ENCODE measurements at places on chromosomes 4 and X.

GRCh38 chrX:46579250-46579649, 5.7 kb downstream of the CHST7 start:
- no peak for DNase-seq

- no peak for DNase-seq
Observed at GRCh38 chrX:44344194-44344593, 722 bp upstream of the EFHC2 start.

DNA sequence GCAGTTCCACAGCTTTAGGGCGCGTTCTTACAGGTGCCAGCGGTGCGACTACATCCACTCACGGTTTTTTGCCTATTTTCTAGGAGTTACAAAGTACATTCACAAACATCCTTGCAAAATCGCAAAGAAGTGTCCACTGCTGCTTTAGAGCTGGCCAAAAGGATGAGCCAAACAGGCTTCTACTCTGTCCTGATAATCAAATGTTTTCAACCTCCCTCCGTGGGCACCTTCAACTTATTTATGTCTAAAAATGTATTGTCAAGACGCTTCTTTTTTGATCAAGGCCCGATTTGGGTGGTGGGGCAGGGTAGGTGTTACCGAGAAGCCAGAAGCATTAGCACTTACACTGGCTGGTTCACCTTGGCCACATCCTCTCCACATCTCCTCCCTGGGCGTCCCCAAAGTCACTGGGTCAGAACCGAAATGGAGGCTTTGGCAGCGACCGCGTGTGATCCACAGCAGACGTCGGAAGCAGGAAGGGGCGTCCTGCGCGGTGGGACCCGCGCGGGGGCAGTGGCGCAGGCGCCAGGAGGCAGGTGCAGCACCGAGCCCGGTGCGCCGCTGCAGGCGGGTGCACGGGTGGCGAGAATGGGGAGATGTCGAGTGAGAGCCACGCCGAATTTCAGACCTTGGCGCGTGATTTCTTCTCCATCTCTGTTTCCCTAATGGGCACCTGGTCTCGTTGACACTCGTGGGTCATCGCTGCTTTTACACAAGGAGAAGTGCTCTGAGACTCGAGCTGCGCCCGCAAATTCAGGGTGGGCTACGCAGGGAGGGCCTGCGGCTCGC, 16.9 kb downstream of the NKX3-2 start:
- DNase-seq = no peak

DNA sequence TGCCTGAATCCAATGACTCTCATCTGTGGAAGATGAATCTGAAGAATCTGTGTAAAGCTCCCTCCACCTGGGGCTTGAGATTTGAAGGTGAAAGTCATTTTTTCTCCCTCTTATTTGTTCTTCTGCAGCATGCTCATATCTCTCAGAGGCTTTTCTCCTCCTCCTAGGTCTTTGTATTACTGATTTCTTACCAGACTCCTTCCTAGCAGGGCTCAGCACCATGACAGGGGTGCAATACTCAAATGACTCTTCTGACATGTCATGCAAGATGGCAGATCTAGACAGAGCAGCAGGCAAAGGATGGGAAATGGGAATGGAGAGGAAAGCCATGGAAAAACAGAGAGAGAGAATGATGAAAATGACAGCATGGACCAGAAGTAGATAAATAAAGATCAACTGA, 118.3 kb downstream of the TMA16 start:
- no peak for DNase-seq

GRCh38 chr4:165921546-165921945, 48.5 kb downstream of the TLL1 start:
- DNase-seq = no peak

GRCh38 chrX:33970028-33970967, 161.8 kb downstream of the FAM47A start:
- no peak for DNase-seq

GRCh38 chr4:189124149-189124758, 816.4 kb upstream of the FRG1 start:
- peak; percentile 2 for DNase-seq

GRCh38 chr4:139844057-139844456, 178.4 kb downstream of the MGST2 start:
- no peak for DNase-seq

- DNase-seq = no peak
Observed at GRCh38 chrX:108088511-108088910, 2.8 kb downstream of the PSMD10 start.

GRCh38 chr4:179116011-179116410, 1673.8 kb upstream of the AGA start:
- no peak for DNase-seq

GRCh38 chr4:108492816-108493595, 127.4 kb upstream of the RPL34 start:
- no peak for DNase-seq

DNA sequence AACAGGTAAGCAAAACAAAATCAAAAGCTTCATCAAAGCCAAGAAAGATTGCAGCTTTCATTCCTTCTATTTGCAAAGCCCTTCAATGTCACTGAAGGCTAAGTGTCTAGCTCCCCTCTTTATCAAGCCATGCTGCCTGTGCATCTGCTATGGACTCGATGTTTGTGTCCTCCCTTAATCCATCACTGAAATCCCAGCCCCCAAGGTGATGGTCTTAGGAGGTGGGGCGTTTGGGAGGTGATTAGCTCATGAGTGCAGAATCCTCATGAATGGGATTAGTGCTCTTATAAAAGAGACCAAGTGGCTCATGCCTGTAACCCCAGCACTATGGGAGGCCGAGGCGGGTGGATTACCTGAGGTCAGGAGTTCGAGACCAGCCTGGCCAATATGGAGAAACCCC, 6.9 kb upstream of the TRIM2 start:
- no peak for DNase-seq
